ENCODE measurements at places on chromosomes 13 and 19. TPM values are rescaled to one million over a fixed set of nuclear protein-coding genes. Genes with fewer than 3 reads are reported as not detected.

The CD22 gene
- total RNA-seq = 0.18 TPM

The COL5A3 gene
- total RNA-seq = 0.56 TPM

The ZNF730 gene
- 3.2 TPM for total RNA-seq

The CKM gene
- not detected for total RNA-seq

The HRC gene
- not detected for total RNA-seq

The KDM4B gene
- 5.0 TPM for total RNA-seq

The LHFPL6 gene
- 24.7 TPM for total RNA-seq

The ZNF285 gene
- 5.0 TPM for total RNA-seq

The KLC3 gene
- total RNA-seq = 0.18 TPM

The KIR3DL2 gene
- not detected for total RNA-seq

The ITGBL1 gene
- total RNA-seq = 22.2 TPM

The GPC5 gene
- 1.8 TPM for total RNA-seq

The TNFSF13B gene
- 0.56 TPM for total RNA-seq

The EDNRB gene
- under 0.01 TPM for total RNA-seq

The CLEC17A gene
- total RNA-seq = not detected
